G401 (cell line): ENCODE measurements at places on chromosomes 1 and 21.
A peak's percentile ranks its signal among the peaks of the same experiment; 100 is the strongest.

- DNase-seq, result no peak
These were observed 30.3 kb downstream of the ZSCAN20 start for GRCh38 chr1:33502726-33503125.

GRCh38 chr1:227317523-227318015 lies 723 bp downstream of the CDC42BPA start:
- peak; percentile 72 for DNase-seq

DNA sequence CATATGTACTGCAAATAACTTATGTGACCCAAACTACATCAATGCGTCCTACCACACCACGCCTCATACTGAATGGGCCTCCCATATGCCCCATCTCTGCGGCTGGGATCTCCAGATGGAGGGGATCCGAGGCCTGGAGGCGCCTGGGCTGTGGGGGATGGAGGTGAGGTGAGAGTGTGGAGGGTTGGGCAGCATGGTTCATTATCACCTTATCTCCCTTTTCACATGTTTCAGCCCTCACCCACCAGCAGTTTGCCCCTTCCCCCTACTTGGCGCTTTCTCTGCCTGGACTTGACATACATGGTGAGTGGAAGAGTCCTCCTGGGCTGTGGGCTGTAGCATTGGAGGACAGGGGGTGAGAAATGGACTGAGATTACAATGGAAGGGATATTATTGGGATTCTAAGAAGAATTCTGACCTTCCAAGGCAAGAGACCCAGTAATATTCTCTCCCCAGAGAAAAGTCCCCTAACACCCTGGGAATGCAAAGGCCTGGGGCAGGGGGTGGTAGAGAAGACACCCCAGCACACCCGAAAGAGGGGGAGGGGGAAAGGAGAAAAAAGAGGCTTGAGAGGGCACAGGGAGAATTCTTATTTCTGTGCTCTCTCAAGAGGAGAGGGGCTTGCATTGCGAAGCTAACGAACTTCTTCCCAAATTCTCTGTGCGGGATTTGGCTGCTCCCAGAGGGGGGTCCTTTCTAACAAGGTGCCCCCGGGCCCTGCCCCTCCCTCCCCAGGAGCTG lies 61.4 kb downstream of the MEF2D start:
- DNase-seq, result no peak

DNA sequence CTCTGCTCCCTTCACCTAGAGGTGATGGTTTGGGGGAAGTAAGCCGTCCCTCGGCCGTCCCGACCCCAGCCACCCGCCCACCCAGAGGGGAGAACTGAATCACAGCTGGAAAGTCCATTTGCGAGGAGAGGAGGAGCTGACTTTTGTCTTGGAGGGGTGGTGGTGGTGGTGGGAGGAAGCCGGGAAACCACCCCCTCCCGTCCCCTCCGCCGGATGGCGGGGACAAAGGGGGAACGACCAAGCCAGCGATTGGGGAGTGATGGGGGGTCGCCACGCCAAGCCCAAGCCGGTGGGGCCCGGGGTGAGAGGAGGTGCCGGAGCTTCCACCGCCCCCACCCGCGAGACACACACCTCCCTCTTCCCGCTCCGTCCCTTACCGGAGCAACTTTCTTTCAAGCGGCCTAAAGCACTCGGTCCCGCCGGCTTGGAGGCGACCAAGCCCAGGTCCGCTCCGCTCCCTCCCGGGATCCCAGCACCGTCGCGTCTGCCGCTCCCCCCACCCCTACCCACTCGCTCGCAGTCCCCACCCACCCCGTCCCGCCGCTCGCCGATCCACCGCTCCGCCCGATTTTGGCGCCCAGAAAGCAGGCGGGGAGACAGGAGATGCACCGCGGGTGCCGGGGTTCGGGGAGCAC lies 540 bp downstream of the ARHGEF2 start:
- DNase-seq, result peak; percentile 62

DNA sequence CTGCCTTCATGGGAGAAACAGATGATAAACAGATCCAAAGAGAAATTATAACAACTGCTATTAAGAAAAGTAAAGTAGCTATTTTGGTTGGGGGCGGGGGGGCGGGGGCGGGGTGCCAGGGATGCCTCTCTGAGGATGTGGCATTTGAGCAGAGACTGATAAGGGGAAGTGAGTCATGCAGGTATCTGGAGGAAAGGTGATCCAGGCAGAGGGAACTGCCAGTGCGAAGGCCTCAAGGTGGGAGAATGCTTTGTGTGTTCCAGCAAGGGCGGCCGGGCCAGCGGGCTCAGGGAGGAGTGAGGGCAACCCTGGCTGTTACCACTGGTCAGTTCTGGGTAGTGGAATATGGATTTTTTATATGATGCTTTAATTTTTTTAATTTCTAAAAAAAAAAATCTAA lies 7.0 kb upstream of the TNFRSF1B start:
- no peak for DNase-seq

DNA sequence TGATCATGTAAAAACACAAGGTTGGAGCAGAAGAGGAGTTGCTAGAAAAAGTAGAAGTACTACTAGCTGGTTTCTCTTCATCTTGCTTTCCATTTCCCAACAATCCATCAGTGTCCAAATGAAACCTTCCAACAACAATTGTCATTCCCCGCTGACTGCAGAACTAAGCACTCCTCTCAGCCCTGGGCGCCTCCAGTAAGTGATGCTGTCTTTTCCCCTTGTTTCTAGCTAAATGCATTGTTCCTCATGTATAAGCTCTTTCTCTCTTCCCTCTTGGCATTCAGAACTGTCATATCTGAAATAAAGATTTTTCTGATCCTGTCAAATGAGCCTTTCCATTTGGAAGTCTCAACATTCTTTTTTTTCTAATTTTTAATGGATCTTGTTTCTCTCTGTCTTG lies 68.7 kb downstream of the FCRL5 start:
- DNase-seq, result no peak

- DNase-seq, result no peak
These were observed 61.2 kb downstream of the DNM3 start for GRCh38 chr1:171902527-171902926.

DNA sequence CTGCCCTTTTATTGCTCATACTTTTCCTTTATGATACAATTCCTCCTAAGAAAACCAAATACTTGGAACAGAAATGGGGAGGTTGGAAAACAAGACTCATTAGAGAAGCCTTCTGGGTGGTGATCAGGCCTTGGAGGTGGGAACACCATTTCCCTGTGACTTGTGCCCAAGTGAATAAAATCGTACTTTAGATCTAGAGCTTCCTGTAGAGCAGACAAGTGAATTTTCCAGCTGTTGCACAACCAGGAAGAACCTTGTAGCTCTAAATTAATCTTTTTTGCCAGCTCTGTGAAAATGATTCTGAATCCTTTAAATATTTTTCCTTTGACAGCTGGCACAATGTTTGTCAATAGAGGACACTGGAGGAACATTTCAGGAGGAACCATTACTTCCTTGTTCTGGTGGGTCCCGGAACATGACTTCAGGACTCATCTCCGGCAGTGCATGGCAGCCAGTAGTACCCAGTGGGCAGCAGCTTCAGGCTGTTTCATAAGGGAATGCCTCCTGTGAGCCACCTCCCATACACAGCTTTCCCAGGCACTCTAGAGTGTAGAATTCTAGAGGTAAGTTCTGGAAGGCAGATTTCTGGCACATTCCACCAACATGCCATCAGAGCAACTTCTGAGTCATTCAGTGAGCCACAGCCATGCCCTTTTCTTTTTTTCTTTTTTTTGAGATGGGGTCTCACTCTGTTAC lies 5.5 kb upstream of the SNAPIN start:
- DNase-seq, result no peak

- peak; percentile 73 for DNase-seq
These were observed 14.1 kb downstream of the PEA15 start for GRCh38 chr1:160219062-160219929.

DNA sequence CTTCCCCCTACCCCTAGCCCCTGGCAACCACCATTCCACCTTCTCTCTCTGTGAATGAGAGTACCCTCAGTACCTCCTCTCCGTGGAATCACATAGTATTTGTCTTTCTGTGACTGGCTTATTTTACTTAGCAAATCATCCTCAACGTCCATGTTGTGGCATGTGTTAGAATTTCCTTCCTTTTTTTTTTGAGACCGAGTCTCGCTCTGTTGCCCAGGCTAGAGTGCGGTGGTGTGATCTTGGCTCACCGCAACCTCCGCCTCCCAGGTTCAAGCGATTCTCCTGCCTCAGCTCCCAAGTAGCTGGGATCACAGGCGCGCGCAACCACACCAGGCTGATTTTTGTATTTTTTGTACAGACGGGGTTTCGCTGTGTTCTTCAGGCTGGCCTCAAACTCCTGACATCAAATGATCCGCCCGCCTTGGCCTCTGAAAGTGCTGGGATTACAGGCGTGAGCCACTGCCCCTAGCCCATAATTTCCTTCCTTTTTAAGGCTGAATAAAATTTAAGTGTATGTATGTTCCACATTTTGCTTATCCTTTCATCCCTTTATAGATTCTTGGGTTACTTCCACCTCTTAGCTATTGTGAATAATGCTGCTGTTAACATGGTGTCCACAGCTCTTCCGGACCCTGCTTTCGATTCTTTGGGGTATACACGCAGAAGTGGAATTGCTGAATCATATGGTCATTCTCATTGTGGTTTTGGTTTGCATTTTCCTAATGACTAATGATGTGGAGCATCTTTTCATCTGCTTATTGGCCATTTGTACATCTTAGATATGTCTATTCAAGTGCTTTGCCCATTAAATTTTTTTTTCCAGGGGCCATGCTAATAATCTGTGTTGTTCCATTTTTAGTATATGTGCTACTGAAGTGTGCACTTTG lies 32.3 kb downstream of the ERRFI1 start:
- DNase-seq, result no peak

DNA sequence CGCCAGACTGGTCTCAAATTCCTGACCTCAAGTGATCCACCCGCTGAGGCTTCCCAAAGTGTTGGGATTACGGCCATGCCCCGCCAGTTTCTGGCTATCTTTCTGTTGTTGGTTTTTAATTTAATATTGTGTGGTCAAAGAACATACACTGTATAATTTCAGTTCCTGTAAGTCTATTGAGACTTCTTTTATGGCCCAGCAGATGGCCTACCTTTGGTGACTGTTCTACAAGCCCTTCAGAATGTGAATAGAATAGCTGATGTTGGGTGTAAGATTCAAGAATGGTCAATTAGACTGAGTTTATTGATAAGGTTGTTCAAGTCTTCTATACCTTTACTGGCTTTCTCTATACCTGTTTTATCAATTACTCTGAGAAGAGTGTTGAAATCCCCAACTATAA lies 10.7 kb downstream of the HES2 start:
- no peak for DNase-seq

GRCh38 chr1:53710584-53710983 lies 28.4 kb downstream of the GLIS1 start:
- DNase-seq, result no peak

- no peak for DNase-seq
These were observed 10.8 kb downstream of the FTCD start for GRCh38 chr21:46144464-46145070.

GRCh38 chr1:81804312-81804711 lies 3.6 kb downstream of the ADGRL2 start:
- DNase-seq, result no peak

- no peak for DNase-seq
These were observed 9.8 kb upstream of the AK5 start for GRCh38 chr1:77271852-77272580.

- no peak for DNase-seq
These were observed 103.8 kb downstream of the ADARB1 start for GRCh38 chr21:45178070-45178608.

GRCh38 chr1:218492874-218493273 lies 147.7 kb downstream of the TGFB2 start:
- no peak for DNase-seq

GRCh38 chr1:116290085-116290705 lies 82.8 kb upstream of the ATP1A1 start:
- no peak for DNase-seq

DNA sequence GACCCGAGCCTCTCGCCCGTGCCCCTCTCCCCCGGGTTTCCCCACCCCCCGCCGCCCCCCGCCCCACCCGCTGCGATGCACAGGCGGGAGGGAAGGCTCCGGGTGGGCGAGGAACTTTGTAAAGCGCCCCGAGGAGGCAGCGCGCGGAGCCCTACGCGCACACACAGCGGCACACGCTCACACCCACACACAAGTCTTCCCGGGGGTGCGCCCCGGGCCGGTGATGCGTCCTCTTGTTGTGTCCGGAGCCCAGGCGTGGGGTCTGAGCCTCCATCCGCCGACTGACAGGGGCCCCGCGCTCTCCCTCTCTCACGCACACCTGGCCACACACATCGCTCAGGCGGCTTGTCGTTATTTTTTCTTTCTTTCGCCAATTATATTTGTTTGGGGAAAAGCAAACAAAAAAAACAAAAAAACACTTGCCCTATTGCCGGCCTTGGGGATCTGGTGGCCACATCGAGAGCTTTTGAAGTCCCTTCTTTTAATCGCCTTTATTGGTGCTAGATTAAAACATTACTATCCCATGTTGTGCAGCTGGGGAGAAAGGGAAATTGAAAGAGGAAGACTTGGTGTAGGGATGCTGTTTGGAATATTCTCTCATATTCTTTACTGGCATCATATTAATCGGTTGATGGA lies 770 bp downstream of the NTNG1 start:
- peak; percentile 19 for DNase-seq

- DNase-seq, result peak; percentile 27
These were observed 53.8 kb upstream of the MROH9 start for GRCh38 chr1:170881268-170882265.

- DNase-seq, result no peak
These were observed 18.3 kb downstream of the SUSD4 start for GRCh38 chr1:223345720-223346119.

DNA sequence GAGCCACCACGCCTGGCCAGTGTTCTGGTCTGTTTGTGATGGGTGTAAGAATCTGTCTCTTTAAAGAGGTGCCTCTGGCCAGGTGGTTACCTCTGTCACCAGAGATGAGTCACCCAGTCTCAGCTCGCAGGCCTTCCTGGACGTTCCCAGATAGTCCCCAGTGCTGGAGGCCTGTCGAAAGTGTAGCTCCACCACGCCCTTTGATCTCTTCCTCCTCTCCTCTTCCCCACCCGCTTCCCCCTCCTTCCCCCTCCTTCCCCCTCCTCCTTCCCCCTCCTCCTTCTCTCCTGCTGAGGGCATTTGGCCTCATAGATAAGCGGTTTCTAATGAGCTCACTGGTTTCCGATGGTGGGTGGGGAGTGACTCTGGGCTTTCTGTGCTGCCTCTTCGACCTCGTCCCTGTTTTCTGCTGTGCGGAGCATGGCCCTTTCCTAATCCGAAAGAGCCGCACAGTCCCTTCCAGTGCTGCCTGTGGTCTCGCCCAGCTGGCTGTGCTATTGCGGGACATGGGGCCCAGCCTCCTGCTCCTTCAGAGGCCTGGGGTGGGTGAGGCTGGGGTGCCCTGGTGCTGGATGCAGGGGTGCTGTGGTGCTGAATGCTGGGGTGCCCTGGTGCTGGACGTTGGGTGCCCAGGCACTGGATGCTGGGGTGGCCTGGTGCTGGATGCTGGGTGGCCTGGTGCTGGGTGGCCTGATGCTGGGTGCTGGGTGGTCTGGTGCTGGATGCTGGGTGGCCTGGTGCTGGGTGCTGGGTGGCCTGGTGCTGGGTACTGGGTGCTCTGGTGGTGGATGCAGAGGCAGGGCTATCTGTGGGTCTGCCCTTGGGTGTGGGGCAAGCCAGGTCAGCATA lies 19.2 kb downstream of the AGPAT3 start:
- no peak for DNase-seq
